Left renal pelvis (tissue), 4 donors: ENCODE measurements at places on chromosomes 11 and 22. TPM values are rescaled to one million over a fixed set of nuclear protein-coding genes. Genes with fewer than 3 reads are reported as not detected.

DNA sequence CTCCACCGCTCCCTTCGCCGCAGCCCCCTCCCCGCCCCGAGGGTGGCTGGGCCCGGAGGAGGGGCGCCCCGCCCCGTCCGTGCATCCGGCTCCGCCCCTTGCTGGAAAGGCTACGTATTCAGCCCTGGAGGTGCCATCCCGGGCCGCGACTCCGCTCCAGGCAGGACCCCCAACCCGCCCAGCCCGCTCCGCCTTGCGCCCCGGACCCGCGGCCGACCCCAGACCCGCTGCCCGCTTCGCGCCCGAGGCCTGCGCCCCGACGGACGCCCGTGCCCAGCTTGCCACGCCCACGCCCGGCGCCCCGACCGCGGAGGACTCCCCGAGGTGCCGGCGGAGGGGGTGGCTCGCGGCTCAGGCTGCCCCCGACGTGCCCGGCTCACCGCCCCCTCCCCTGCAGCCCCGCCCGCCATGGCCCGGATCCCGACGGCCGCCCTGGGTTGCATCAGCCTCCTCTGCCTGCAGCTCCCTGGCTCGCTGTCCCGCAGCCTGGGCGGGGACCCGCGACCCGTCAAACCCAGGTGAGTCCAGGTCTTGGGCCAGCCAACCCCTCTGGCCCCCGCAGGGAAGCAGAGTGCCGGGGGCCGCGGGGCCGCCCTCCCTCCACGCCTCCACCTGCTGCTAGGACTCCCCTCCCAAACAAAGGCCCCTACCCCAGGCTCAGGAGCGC lies at the start of gene ADM2:
TSS of gene ADM2 (plus strand) at position 104 of the 667 bp plus-strand sequence. CDS start at position 409, 305 bp downstream.
- no peak for DNase-seq

Gene SMC1B
- polyA plus RNA-seq: 0.19 TPM

- DNase-seq: no peak
These were observed 373.5 kb downstream of the GUCY1A2 start for GRCh38 chr11:106644824-106645223.

- DNase-seq: no peak
These were observed 43.1 kb downstream of the MPPED2 start for GRCh38 chr11:30543066-30543465.

DNA sequence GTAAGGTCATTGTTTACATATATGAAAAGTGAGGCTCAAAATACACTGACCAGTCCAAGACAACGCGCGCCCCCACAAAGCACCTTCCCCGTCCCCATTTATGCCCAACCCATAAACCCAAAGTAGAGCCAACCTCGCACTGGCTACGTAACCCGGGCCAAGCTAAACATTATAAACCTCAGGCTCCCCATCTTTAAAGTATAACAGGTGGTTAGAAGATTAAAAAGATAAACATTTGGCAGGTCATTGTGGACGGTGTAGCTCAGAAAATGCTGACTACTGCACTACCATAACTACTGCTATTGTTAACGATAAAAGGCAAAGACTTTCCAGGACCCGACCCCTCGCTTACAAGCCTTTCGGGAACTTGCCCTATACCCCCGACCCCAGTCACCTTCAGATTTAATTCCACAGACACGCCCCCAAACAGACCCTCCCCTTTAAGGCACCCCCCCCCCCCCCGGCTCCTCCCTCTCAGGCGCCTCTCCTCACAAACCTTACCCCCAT lies 470 bp downstream of the NUMA1 start:
- DNase-seq: no peak

Gene BEST1
- polyA plus RNA-seq: 3.7 TPM

DNA sequence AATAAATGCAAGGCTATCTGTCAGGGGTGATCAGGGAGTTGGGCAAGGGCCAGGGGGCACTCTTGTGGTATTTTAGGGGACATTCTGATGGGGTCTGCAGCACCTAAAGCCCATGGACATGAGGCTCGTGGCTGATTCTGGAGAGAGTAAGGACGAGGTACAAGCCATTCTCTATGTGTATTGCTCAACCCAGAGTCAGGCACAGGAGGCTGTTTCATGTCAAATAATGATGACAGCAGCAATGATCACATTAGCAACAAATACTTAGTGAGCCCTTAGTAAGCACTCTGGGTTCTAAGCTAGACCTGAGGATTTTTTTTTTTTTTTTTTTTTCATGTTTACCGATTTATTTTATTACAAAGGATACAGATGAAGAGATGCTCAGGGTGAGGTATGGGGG lies 83.5 kb upstream of the THY1 start:
- no peak for DNase-seq

DNA sequence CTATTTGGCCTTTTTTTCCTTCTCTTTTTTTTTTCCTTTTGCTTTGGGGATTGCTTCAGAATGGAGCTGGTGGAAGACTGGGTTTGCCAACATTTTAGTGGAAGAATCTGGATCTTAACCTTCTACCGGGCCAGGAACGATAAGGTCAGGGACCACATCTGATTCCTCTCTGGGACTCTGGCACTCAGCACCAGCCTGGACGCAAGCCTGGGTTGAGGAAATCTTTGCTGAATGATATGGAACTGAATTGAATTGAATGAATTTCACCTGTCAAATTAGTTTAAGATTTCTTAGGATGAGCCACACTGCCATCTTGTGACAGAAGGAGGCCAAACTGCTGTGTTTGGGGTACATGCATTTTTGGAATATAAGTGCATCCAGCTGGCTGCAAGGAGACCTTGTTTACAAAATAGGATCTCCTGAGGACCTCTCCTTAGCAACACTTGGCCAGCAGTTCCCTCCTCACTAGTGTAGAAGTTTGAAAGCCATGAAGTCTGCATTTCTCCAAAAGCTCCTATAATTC lies 30.4 kb downstream of the TPBGL start:
- DNase-seq: no peak

GRCh38 chr11:129141748-129142523 lies 50.2 kb downstream of the ARHGAP32 start:
- no peak for DNase-seq

GRCh38 chr11:12998336-12998735 lies 10.8 kb upstream of the RASSF10 start:
- no peak for DNase-seq

Gene MMP3
- not detected for polyA plus RNA-seq

DNA sequence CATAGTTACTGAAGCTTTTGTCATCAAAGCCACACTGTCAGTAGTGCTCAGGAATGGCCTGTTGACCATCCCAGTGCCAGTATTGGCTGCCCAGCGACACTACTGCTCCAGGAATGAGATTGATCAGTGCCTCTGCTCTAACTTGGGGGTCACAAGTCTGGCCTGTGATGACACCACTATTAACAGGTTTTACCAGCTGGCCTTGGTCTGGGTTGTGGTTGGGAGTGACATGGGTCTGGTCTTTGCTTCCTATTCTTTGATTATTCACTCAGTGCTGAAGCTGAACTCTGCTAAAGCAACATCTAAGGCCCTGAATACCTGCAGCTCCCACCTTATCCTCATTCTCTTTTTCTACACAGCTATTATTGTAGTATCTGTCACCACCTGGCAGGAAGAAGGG lies 21.5 kb downstream of the OR56B4 start:
- no peak for DNase-seq

DNA sequence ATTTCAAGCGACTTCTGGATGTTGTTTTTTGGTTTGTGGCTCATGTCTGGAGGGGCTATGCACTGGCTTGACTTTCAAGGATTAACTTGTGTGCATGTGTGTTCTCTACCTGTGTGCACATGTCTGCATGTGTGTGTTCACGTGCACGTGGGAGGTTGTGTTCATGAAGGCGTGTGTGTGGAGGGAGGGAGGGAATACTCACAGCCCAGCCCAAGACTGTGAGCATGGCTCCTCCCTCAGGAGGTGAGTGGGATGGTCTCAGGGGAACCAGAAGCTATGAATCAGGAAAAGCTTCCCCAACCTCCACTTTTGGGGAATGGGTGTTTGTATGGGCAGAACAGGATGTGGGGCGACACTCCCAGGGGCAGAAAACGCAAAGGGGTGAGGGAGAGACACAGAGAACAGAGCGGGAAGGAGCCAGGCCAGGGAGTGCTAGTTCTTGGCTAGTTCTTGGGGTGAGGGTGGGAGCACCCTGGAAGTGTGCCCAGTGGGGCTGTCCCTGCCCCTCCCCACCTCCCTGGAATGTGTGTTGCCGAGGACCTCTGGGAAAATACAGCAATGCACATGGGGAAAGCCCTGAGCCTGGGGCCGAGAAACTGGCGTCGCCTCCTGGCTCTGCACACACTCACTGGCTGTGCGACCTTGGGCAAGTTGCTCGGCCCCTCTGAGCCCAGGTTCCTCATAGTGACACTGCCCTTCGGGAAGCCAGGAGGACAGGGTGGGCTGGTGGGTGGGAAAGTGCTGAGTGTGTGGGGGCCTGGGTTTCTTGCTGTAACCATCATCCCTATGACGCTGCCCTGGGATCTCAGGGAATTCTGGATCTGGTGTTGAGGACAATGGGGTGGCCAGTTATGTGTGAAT lies 16.9 kb upstream of the ALX4 start:
- DNase-seq: no peak

Gene MRGPRX4
- not detected for polyA plus RNA-seq

Gene C11orf97
- not detected for polyA plus RNA-seq

DNA sequence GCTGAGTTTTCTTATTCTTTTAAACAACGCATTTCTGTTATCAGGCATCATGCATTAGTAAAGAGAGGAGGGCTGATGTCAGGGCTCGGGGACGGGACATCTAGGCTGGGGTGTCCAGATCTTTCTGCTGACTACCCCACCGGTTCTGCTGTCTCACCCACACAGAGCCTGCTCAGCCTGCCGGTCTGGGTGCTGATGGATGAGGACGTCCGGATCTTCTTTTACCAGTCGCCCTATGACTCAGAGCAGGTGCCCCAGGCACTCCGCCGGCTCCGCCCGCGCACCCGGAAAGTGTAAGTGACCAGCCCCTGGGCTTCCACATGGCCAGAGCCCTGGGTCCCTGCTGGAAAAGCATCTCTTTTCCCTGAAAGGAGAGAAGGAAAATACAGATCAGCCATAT lies 9.4 kb downstream of the NCF4 start:
- DNase-seq: no peak

GRCh38 chr11:59559886-59560285 lies 48.5 kb downstream of the OR4D9 start:
- DNase-seq: no peak

GRCh38 chr11:103637295-103637694 lies 399.1 kb upstream of the DDI1 start:
- no peak for DNase-seq

GRCh38 chr11:120941000-120941399 lies 82.9 kb upstream of the TBCEL start:
- no peak for DNase-seq

Gene NFAM1
- 0.72 TPM for polyA plus RNA-seq

- DNase-seq: no peak
These were observed 3.2 kb upstream of the MRPL23 start for GRCh38 chr11:1943977-1944376.

DNA sequence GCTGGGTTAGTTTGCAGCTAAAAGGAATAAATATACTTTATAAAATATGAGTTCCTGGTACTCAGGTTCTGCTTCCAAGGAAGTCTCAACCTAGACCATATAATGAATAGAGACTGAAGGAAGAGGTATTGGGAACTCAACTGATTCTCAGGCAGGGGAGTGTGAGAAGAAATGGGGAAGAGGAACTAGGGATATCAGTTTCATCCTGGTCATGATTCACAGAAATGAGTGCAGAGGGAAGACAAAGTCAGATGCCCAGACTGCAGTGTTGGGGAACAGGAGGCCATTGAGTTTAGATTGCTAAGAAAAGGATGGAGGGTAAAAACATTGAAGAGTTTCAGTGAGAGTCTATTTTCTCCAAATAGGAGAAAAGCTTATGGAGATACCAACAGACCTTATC lies 28.8 kb downstream of the PLAAT5 start:
- no peak for DNase-seq

Gene APOL3
- polyA plus RNA-seq: 13.7 TPM

- no peak for DNase-seq
These were observed 3.3 kb downstream of the MAP4K2 start for GRCh38 chr11:64799623-64800302.

Gene RNF169
- 18.9 TPM for polyA plus RNA-seq

Gene ZFP91
- 72.9 TPM for polyA plus RNA-seq

Gene OR51B2
- not detected for polyA plus RNA-seq

Gene OAF
- 48.4 TPM for polyA plus RNA-seq

DNA sequence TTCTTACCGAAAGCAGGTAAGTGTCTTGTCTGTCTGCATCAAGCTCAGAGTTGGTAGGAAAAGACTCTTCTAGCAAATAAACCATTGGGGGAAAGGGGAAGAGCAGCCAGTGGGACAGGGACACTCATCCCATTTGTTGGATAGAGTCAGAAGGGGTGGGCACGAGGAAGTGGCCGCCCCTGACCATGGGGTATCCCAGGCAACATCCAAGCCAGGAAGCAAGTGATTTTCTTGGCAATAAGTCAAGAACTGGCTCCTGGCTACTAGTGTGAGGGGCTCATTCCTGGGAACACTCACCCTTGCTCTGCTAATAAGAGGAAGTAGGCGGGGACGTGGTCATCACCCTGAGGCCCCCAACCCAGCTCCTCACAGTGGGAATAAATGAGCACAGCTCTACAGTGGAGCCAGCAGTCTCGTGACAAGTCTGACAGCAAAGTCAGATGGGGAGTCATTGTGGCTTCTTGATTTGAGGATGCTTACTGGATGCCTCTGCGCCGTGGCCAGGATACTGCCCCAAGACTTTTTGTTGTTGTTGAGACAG lies 6.7 kb downstream of the SLC25A18 start:
- DNase-seq: no peak

DNA sequence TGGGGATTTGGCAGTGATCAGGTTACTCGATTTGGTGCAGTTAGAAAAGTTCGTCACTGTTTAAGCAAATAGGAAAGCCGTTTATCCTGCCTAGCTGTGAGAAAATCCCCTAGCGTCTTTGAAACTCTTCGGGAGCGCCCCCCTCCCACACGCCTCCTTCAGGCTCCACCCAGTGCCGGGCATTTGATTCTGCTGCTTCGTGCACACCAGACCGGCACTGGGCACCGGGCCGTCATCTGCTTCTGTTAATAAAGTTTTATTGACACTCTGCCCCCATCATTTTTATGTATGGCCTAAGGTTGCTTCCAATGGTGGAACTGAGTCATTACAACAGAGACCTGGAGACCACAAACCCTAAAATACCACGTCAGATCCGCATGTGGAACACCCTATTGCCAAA lies 50.9 kb downstream of the IGF2 start:
- DNase-seq: no peak

- no peak for DNase-seq
These were observed 304.8 kb downstream of the ST3GAL4 start for GRCh38 chr11:126660321-126660720.

GRCh38 chr11:128338811-128339210 lies 248.5 kb downstream of the ETS1 start:
- no peak for DNase-seq

GRCh38 chr11:32079553-32079952 lies 11.3 kb upstream of the RCN1 start:
- DNase-seq: no peak

GRCh38 chr11:132904607-132905006 lies 627.7 kb downstream of the OPCML start:
- no peak for DNase-seq
